ENCODE measurements at places on chromosomes 5 and 9. TPM values are rescaled to one million over a fixed set of nuclear protein-coding genes. Genes with fewer than 3 reads are reported as not detected.
A peak's percentile ranks its signal among the peaks of the same experiment; 100 is the strongest.

STPG3 gene
- total RNA-seq = not detected

TTC33 gene
- total RNA-seq = 16.6 TPM

DNA sequence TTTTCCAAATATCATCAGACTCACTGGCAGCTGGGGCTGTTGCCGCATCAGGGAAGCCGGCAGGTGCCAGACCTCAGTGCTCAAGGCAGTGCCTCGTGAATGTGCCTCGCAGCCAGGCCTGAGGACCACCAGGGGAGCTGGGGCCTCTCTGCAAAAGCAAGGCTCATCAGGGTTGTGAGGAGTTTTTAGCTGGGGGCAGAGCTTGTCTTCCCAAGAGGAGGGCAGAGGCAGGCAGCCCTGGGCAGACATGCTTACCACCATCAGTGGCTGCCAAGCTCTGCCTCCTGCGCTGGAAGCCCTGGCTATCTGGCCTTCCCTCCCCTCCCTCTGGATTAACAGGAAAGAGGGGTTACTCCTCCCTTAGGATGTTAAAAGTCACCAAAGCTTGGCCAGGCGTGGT is 8.8 kb upstream of the TBC1D9B start:
- H3K4me3 ChIP-seq = no peak overlapping the region
- no peak overlapping the region for H3K27ac ChIP-seq
- no peaks in the 10 kb centered on the region for H3K27me3 ChIP-seq
- DNase-seq = no peak

- peak; percentile 10 for DNase-seq
- no peaks in the 10 kb centered on the region for H3K4me1 ChIP-seq
- H3K27me3 ChIP-seq = peaks cover 13% of the 10 kb centered on the region
Observed at GRCh38 chr5:175682664-175683063, 24.8 kb downstream of the HRH2 start.

- DNase-seq = peak; percentile 29
- H3K27me3 ChIP-seq = no peaks in the 10 kb centered on the region
- peaks cover 18% of the 10 kb centered on the region for H3K4me1 ChIP-seq
- no peak overlapping the region for H3K4me3 ChIP-seq
Observed at GRCh38 chr5:180495991-180496741, 2.0 kb downstream of the CNOT6 start.

DNA sequence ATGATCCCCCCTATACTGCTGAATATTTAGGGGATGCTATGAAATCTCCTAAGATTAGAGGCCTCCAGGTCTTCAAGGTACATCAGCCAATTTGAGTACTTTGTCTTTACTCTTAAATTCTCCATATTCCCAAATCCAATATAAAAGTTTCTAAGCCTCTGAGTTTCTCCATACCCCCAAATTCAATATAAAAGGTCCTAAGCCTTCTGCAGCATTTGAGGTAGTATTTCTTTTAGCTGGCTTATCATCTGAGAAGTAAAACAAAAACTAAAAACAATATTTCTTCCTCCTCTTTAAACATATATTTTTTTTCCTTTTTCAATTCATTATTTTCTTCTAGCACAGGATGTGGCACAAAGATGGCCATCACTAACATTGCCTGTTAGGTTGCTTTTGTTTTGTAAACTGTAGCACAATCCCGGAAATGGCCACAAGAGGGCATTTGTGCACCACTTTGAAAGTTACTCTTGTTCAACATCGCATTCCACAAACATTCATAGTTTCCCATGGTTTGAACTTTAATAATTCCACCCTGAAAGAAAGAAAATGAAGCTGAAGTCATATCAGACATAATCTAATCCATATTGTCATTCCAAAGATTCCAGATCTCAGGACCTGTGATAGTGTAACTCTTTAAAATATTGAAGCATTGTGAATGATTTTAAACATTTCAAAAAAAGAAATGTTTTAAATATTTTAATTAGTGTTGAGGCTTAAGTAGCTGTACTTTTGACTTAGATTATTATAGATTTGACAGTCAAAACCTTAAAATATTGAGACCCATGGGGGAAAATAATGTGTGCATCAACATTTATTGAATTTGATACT is 21.0 kb upstream of the SCGB3A2 start:
- H3K36me3 ChIP-seq = no peaks in the 10 kb centered on the region
- no peak for DNase-seq
- no peaks in the 10 kb centered on the region for H3K4me1 ChIP-seq
- no peak overlapping the region for H3K4me3 ChIP-seq
- H3K27ac ChIP-seq = no peak overlapping the region
- H3K27me3 ChIP-seq = no peaks in the 10 kb centered on the region

- DNase-seq = peak; percentile 76
- H3K36me3 ChIP-seq = no peaks in the 10 kb centered on the region
- no peaks in the 10 kb centered on the region for H3K27me3 ChIP-seq
Observed at GRCh38 chr9:136088939-136089696, 6.0 kb downstream of the NACC2 start.

DNA sequence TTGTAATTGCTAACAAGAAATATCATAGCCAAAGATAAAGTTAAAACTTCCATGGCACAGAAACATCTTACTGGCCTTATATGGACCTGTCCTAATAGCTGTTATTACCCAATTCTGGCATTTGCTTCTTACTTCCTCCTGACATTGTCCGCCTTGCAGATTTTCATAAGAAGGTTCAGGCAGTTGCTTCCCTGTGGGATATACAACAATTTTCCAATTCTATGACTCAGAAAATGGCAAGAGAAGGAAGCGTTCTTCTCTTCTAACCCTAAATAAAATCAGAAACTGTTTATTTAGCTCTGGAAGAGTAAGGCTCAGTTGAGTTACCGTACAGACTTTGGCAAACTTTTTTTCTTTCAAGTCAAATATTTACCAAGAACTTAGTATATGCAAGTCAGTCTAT is 1.7 kb downstream of the PRKAA1 start:
- no peaks in the 10 kb centered on the region for H3K27me3 ChIP-seq
- H3K27ac ChIP-seq = peak overlapping the region; percentile 91
- no peaks in the 10 kb centered on the region for H3K36me3 ChIP-seq
- peaks cover 28% of the 10 kb centered on the region for H3K4me1 ChIP-seq
- peak overlapping the region; percentile 89 for H3K4me3 ChIP-seq

DNA sequence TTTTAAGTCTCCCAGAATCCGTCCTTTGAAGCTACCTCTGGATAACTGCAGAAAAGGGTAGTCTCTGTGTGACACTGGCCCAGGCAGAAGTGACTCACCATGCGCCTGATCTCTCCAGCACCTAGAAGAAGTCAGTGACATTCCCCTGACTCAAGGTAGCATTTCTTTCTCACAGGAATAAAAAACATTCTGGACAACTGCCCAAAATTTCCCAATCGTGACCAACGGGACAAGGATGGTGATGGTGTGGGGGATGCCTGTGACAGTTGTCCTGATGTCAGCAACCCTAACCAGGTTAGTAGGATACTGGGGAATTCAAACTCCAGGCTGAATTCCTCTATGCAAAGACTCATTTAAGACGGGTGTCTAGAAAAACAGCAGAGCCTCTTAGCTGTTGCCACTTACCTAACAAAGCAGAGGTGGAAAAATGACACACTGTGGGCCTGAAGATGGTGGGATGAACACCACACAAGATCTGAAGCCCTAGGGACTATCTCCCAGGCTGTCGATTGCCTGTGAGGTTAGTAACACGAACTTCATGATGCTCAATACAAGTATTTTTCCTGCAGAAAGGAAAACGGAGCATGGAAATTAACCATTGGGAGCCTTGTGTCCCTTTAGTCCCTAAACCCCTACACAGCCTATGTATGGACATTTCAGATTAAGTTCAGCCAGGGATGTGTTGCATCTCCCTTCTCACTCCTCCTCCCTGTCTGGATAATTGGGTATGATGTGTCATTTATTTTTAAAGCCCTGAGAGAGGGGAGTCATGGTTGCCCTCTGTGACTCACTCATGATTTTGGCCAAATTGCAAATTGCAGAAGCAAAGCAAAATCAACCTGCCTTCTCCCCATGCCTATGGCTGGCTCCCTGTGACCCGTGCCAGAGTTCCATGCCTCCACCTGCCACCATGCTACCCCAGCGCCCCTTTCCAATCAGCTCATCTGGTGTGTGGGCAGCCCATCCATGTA is 37.2 kb downstream of the THBS4 start:
- no peak overlapping the region for H3K27ac ChIP-seq
- no peak overlapping the region for H3K4me3 ChIP-seq
- no peaks in the 10 kb centered on the region for H3K36me3 ChIP-seq
- no peaks in the 10 kb centered on the region for H3K27me3 ChIP-seq

GRCh38 chr5:55450050-55450765 is 84.6 kb downstream of the PLPP1 start:
- no peak overlapping the region for H3K4me3 ChIP-seq
- no peaks in the 10 kb centered on the region for H3K36me3 ChIP-seq
- no peaks in the 10 kb centered on the region for H3K27me3 ChIP-seq
- no peak overlapping the region for H3K27ac ChIP-seq
- DNase-seq = no peak

GRCh38 chr5:96229188-96229587 is 203.9 kb downstream of the PCSK1 start:
- no peak overlapping the region for H3K4me3 ChIP-seq
- H3K36me3 ChIP-seq = no peaks in the 10 kb centered on the region
- no peaks in the 10 kb centered on the region for H3K27me3 ChIP-seq
- no peak overlapping the region for H3K27ac ChIP-seq

- DNase-seq = no peak
- H3K27me3 ChIP-seq = no peaks in the 10 kb centered on the region
- H3K36me3 ChIP-seq = no peaks in the 10 kb centered on the region
- H3K4me1 ChIP-seq = no peaks in the 10 kb centered on the region
Observed at GRCh38 chr5:118565335-118565971, 422.9 kb downstream of the DTWD2 start.

DNA sequence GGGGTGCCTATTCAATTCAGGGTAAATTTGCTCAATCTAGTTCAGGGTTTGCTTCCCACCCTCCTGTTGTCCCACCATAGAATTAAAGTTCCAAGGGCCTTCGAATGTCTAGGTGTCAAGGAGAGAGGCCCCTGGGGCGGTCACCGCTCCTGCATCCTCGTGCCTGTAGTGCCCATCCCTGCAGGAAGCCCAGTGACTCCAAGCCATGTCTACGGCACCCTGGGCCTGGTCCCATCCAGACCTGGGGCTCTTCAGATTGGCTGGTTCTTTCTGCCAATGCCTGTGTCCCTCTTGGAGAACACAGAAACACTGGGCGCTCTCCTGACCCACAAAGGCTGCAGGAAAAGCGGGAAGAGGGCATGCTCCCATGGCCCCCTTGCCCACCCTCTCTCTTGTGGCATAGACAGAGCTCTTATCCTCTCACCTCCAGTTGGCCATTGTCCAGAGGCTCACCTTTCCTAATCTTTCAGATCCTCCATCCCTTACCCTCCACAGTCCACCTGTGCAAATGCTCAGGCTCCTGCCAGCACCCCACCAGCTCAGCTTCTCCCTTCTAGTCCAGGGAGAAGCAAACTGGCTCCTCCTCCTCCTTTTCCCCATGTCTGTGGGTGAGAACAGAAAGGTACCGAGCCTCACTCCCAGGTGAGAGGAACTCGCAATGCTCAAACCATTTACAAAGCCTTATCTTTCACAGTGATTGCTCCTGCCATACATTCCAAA is 253.0 kb upstream of the IRX2 start:
- peak; percentile 28 for DNase-seq
- no peak overlapping the region for H3K4me3 ChIP-seq
- H3K36me3 ChIP-seq = no peaks in the 10 kb centered on the region

DNA sequence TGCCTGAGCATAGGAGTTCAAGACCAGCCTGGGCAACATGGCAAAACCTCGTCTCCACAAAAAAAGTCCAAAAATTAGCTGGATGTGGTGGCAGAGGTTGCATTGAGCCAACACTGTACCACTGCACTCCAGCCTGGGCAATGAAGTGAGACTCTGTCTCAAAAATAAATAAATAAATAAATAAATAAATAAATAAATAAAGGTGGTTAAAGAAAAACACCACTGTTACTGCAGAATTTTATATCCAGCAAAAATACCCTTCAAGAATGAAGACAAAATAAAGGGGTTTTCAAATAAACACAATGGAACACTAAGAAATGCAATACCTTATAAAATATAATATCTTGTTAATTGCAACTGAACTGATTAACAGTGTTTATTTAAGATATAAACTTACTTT is 150.2 kb upstream of the TBCA start:
- H3K27ac ChIP-seq = no peak overlapping the region
- H3K4me1 ChIP-seq = no peaks in the 10 kb centered on the region
- H3K4me3 ChIP-seq = no peak overlapping the region
- no peaks in the 10 kb centered on the region for H3K36me3 ChIP-seq
- no peak for DNase-seq

GRCh38 chr9:117612317-117612716 is 91.9 kb upstream of the TLR4 start:
- no peak overlapping the region for H3K4me3 ChIP-seq
- no peaks in the 10 kb centered on the region for H3K4me1 ChIP-seq
- no peaks in the 10 kb centered on the region for H3K27me3 ChIP-seq
- DNase-seq = no peak
- no peaks in the 10 kb centered on the region for H3K36me3 ChIP-seq
- H3K27ac ChIP-seq = no peak overlapping the region

All from upper lobe of right lung (tissue), 1 donor.